ENCODE measurements at places on chromosomes 11 and 22. TPM values are rescaled to one million over a fixed set of nuclear protein-coding genes. Genes with fewer than 3 reads are reported as not detected.

The SCGB1A1 gene
- not detected for total RNA-seq

The DRICH1 gene
- 0.41 TPM for total RNA-seq

The GPR83 gene
- total RNA-seq: 0.12 TPM

The E2F8 gene
- 22.2 TPM for total RNA-seq

The CST6 gene
- total RNA-seq: not detected

The RPS6KB2 gene
- total RNA-seq: 57.2 TPM

- no peaks in the 10 kb centered on the region for H3K4me1 ChIP-seq
- H3K4me3 ChIP-seq: no peak overlapping the region
Observed at GRCh38 chr22:17381192-17381913, 12.1 kb downstream of the CECR2 start.

DNA sequence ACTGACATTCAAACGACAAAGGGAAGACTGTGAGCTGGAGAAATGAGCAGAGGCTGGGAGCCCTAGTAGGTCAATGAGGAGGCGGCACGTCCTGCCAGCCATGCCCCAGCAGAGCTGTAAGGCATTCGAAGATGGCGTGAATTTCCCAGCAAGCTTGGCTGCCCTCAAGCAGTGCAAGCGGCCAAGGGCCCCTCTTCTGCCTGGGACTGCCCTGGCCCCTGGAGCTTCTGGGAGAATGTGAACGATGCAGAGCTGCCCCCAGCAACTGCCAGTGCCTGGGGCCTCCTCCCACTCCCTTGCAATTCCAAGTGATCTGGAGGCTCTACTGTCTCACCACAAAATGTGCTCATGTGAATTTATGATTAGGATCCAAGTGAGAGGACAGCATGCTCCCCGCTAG is 4.3 kb downstream of the PPM1F start:
- H3K36me3 ChIP-seq: peaks cover 3% of the 10 kb centered on the region
- H3K27ac ChIP-seq: no peak overlapping the region
- H3K4me3 ChIP-seq: no peak overlapping the region
- no peak for DNase-seq
- peaks cover 14% of the 10 kb centered on the region for H3K4me1 ChIP-seq
- H3K27me3 ChIP-seq: no peaks in the 10 kb centered on the region

- no peaks in the 10 kb centered on the region for H3K36me3 ChIP-seq
- H3K27ac ChIP-seq: no peak within 1 kb of the TSS
- peak within 1 kb of the TSS; percentile 45 for H3K4me3 ChIP-seq
- peaks cover 5% of the 10 kb centered on the region for H3K4me1 ChIP-seq
Observed at GRCh38 chr11:64035576-64035975, at the start of gene FLRT1. Gene FLRT1, plus strand, starts transcription at chr11:64035931. Its CDS starts 80,337 bp downstream, at chr11:64116268.

- no peak for DNase-seq
- no peak overlapping the region for H3K27ac ChIP-seq
- no peaks in the 10 kb centered on the region for H3K4me1 ChIP-seq
Observed at GRCh38 chr22:44378380-44378779, 65.6 kb upstream of the SHISAL1 start.

DNA sequence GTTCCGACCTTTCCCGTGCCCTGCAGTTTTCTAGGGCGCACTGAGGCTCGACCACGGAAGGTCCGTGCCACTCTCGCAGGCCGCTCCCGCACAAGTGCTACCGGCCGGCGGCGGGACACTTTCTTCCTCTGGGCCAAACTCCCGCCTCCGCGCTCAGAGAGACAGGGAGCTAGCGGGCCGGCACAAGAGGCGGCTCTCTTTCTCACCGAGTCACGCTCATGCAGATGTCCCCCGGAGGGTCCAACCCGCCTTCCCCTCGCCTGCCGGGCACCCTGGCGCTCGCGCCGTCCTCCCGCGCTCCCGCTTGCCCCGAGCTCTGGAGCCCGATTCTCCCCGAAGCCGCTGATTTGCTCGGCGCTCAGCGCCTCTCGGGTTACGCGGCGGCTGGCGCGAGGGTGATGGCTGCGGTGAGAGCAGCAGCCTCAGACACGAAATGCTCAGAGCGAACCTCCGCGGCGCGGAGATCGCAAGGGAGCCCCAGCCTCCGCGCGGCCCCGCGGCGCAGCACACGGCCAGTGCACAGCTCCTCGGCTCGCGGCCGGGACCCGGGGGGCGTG is 1.0 kb downstream of the LMO1 start:
- no peak overlapping the region for H3K27ac ChIP-seq
- peak; percentile 56 for DNase-seq
- no peaks in the 10 kb centered on the region for H3K36me3 ChIP-seq
- peak overlapping the region; percentile 53 for H3K4me3 ChIP-seq

Measured in activated CD4-positive, alpha-beta T cell treated with anti-CD3 and anti-CD28 coated beads for 36 hours (primary cell).